Activated naive CD8-positive, alpha-beta T cell treated with anti-CD3 and anti-CD28 coated beads for 36 hours (primary cell): ENCODE measurements at places on chromosomes 3 and 15.

- no peak for DNase-seq
Measured at GRCh38 chr3:52190294-52191074, 7.5 kb upstream of the ALAS1 start.

DNA sequence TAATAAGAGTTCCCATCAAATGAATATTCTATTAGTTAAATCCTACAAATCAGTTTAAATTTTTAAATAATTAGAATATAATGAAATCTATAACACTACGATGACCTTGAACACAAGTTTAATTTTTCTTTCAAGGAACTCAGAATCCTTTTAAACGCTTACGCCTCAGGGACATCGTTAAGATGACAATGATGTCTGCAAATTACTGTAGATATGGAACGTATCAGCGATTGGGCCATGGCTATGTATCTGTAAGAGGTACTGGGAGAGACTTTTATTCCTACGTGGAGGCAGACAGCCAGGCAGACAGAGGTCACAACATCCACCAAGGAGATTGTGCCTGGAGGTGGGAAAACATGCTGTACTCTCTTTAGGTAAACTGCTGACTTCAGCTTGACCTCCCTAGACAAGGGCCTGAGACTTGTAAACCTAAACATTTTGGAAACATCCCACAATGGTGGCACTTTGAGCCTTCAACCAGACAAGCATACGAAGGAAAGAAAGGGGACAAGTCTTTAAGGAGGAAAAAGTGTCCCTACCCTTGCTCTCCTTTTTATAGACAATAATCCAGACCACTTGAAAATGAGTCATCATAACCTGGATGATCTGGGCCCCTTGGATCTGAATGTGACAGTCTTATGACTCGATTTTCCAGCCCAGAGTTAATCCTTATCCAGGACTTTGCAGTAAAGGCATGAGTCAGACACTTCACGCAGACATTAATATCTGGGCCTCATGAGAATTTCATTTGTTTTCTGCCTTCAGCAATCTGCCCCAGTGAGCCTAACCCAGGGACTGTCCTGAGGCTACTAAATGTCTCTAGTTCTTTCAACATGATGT, 6.8 kb upstream of the LDHAL6B start:
- DNase-seq = no peak

DNA sequence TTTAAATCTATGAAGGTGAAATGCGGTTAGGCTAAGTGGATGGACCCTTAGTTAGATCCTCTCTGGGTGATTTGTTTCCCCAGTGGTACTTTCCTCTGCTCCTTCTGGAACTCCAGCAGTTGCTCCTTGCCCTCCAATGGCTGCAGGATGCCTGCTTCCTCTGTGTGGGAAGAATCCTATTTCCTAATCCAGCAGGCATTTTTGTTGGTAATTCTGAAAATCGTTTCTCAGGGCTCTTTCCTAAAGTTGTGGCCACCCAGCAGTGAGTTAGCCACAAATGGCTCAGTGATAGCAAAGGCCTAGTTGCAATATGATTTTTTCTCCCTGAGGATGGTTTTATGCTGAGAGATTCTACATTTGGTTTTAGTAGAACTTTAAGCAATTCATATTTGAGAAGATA, 332.3 kb upstream of the C2CD4B start:
- no peak for DNase-seq

DNA sequence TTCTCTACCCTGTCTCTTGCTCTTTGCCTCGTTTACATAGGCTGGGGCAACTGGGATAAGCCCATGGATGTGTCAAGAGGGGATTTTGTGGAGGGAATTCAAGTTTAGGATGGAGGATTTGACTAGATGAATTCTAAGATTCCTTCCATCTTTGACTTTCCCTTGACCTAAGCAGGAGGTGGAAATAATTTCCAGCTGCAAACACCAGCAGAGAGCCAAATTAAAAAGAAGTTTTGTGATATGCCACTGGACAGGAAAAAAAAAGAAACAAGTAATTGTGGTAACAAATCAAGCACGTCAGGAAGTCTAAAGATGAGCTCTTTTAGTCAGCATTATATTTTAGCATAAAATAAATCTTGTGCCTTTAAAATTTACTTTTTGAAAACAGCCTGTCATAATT, 49.8 kb downstream of the KCNMB2 start:
- no peak for DNase-seq

DNA sequence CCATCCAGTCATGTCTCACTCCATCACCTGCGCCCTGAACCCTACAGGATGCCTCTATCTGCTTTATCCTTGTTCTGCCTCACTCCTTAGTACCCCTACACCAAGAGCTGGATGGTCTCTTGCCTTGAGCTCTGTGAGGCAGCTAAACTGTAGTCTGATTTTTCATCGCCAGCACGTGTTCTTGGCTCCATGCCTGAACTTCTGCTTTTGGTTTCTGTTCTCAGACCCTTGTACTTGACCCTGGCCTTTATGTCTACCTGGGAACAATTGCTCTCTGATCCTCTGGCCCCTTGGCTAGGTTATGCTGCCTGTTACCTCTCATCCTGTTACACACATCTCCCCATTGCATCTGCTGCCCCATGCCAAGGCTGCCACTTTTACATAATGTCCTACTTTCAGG, 318.0 kb upstream of the LMCD1 start:
- no peak for DNase-seq

GRCh38 chr15:42332331-42332730, 27.0 kb upstream of the CAPN3 start:
- DNase-seq = no peak

- DNase-seq = peak; percentile 40
Measured at GRCh38 chr3:11195721-11196332, 41.5 kb downstream of the HRH1 start.

DNA sequence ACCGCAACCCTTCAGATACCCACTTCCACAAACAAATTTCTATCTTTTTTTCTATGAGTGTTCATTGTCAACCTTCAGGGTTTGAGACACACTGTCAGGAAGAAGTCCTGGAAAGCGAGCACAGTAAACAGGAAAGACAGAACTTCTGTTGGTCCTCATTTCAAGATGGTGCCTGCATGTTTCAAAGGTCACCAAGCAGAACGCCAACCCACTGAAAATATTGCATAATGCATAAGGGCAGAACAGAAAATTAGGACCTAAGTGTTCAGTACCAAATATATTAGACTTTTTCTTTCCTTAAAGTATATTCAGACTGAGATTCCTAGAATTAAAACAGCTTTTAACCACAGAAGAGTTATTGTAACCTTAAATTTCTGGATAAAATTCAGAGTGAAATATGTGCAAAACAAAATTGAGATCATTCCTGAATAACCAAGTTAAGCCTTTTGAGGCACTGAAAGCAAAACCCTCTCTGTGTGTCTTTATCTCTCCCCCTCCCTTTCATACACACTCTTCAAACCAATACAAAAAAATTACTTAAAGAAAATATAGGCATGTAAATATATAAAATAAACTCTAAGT, 387.8 kb upstream of the THBS1 start:
- no peak for DNase-seq

DNA sequence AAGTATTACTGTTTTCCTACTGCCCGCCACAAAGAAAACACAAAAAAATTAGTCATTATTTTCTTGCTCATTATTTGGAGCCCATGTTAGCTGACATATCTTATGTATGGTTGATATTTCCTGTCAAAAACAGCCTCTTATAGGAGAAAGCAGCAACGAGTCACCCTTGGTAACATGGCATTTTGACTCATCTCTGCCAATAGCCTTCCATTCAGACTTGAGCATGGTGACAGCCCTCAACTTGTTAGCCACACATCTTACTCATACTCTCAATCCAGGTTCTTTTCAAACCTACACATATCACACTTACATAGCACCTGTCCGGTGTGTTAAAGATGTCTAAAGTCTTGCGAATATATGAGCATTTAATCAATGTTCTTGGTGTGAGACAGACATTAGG, 109.4 kb upstream of the SAMMSON start:
- peak; percentile 13 for DNase-seq

GRCh38 chr3:100104817-100105413, 9.4 kb downstream of the FILIP1L start:
- DNase-seq = no peak

GRCh38 chr3:35908366-35909232, 269.3 kb downstream of the ARPP21 start:
- peak; percentile 26 for DNase-seq

DNA sequence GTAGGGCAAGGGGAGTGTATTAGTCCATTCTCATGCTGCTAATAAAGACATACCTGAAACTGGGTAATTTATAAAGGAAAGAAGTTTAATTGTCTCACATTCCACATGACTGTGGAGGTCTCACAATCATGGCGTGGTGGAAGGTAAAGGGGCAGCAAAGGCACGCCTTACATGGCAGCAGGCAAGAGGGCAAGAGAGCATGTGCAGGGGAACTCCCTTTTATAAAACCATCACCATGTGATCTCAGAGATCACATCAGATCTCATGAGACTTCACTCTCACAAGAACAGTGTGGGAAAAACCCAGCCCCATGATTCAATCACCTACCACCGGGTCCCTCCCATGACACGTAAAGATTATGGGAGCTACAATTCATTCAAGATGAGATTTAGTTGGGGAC, 41.4 kb downstream of the SUMF1 start:
- peak; percentile 20 for DNase-seq

GRCh38 chr15:67433495-67434099, 87.3 kb upstream of the C15orf61 start:
- peak; percentile 16 for DNase-seq

DNA sequence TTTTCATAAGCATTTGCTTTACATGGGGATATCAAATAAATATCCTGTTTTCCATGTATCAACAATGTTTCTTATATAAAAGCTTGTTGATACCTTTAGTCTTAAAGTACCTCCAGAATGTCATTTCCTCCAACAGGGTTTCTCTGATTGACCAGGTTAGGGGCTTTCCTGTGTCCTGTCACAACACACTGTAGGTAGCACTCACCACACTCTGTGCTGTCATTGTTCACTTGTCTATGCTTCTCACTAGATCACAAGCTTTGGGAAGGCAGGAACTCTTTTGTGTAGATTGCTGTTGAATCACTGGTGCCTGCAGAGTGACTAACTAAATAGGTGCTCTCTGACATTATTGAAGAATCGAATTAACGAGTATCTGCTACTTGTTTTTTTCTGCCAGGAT, 49.8 kb downstream of the USP50 start:
- DNase-seq = no peak

DNA sequence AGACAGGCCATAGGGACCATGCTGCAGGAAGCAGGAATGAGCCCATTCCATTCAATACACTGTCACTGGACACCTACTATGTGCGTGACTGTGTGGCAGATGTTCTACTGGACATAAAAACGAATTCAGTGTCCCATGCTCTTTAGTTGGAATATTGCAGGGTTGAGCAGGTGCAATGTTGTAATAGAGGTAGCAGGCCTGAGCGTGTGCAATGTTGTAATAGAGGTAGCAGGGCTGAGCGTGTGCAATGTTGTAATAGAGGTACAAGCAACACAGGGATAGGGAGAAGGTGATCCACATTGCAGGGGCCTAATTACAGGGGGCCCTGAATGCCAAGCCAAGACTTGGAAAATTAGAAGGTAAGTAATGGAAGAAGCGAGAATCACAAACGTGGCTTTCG, 261.4 kb upstream of the HES1 start:
- no peak for DNase-seq

- DNase-seq = no peak
Measured at GRCh38 chr3:46438831-46439230, 25.9 kb downstream of the LTF start.

DNA sequence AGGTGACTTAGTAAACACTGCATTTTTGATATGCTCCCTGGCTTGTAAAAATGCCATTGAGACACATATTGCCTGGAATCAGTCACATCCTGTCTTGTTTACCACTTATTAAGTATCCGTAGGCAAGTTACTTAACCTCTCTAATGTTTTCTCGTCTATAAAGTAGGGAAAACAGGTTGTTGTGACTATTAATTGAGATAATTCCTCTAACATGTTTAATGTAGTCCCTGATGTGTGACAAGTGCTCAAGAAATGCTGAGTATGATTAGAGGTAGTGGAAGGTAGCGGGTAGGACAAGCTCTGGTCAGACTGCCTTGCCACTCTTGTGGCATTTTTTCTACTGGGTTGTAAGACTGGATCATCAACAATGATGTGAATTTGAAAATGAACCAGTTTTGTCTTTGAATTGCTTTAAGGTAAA, 54.1 kb downstream of the NFKBIZ start:
- no peak for DNase-seq

- peak; percentile 51 for DNase-seq
Measured at GRCh38 chr3:32432711-32433530, 41.3 kb downstream of the CMTM7 start.

DNA sequence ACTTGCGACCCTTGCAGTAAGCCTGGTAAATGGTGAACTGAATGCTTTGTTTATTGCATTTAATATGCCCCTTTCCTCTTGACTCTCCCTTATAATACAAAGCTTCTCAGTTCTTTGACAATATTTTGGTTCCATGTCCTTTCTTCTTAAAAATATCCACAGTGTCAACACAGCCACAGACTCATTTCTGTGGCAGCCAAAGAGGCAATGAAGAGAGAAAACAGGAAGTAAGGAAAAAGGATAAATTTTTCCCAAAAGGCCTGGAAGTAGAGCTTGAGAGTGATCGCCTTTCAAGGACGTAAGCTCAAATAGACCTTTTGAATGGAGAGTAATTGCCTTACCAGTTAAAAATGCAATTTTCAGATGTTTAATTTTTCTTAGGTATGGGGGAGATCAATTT, 59.4 kb downstream of the PEX5L start:
- no peak for DNase-seq

DNA sequence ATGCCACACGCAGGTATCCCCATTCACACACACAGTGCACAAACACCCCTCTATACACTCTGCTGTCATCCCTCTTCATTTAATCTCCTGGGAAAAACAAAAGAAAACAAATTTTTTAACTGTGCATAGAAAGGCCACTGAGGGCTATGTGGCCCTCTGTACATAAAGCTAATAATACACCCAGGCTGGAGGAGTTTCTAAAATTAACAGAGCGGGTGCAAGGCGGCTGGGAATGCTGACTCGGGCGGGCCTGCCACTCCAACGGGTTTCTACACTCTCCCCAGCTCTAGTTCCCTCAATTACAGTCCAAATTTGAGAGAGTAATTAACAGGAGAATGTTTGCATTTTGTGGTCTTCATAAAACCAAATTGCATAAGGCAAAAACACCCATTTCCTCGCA, 23.1 kb downstream of the HCN4 start:
- DNase-seq = no peak

DNA sequence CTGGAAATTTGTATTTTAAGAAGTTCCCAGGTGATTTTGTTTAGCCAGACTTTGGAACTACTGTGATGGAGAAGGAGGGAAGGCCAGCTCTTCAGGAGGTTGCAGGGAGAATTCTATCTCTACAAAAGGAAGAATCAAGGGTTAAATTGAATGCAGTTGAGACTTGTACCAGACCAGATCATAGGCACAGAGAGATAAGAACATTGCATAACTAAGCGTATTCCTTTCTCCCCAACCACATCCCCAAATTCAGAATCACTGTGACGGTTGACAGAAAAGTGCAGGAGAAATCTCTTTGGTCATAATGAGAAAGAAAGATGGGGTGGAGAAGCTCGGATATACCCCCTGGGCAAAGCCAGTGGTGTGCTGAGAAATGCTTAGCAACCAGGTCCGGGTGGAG, 7.2 kb downstream of the PLD1 start:
- no peak for DNase-seq

DNA sequence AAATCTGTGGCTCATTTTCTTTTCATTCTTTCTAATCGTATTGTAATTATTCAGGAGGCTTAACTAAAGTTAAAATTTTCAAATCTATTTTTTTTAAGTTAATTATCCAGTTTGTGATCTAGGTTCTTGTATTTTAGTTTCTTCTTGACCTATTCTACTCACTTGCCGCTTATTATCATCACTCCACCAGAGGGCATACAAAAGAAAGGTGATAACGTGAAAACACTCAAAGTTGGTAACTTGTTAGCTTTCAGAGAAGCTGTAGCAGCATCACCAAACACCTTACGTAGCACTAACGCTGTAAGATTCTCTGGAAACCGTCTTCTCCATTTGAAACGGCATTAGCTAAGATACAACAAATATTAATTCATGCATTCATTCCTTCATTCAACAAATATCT, 4.8 kb downstream of the GNB4 start:
- no peak for DNase-seq
